ENCODE measurements at places on chromosomes 3 and 15. TPM values are rescaled to one million over a fixed set of nuclear protein-coding genes. Genes with fewer than 3 reads are reported as not detected.

Gene CCR9
- total RNA-seq: not detected

Gene CCRL2
- total RNA-seq: 6.8 TPM

Gene OXSR1
- total RNA-seq: 29.8 TPM

Gene GCNT3
- total RNA-seq: not detected

Gene LIPC
- total RNA-seq: 0.46 TPM

Gene KBTBD13
- total RNA-seq: not detected

Gene CLRN1
- total RNA-seq: not detected

Gene FGF12
- total RNA-seq: 2.8 TPM

Gene MESD
- 19.5 TPM for total RNA-seq

Gene ACAD9
- total RNA-seq: 48.9 TPM

Gene TMEM212
- not detected for total RNA-seq

Gene DISP2
- under 0.01 TPM for total RNA-seq

Gene GHRL
- not detected for total RNA-seq

Gene LRRC31
- total RNA-seq: not detected

Gene CCDC13
- total RNA-seq: 1.6 TPM

Gene MUSTN1
- total RNA-seq: 34.7 TPM

Gene CHDH
- total RNA-seq: 2.5 TPM

Gene MAP1A
- total RNA-seq: 6.2 TPM

Gene SMAD6
- 15.7 TPM for total RNA-seq

Gene MESP1
- 4.0 TPM for total RNA-seq
